ENCODE measurements at places on chromosomes 11 and 22.

DNA sequence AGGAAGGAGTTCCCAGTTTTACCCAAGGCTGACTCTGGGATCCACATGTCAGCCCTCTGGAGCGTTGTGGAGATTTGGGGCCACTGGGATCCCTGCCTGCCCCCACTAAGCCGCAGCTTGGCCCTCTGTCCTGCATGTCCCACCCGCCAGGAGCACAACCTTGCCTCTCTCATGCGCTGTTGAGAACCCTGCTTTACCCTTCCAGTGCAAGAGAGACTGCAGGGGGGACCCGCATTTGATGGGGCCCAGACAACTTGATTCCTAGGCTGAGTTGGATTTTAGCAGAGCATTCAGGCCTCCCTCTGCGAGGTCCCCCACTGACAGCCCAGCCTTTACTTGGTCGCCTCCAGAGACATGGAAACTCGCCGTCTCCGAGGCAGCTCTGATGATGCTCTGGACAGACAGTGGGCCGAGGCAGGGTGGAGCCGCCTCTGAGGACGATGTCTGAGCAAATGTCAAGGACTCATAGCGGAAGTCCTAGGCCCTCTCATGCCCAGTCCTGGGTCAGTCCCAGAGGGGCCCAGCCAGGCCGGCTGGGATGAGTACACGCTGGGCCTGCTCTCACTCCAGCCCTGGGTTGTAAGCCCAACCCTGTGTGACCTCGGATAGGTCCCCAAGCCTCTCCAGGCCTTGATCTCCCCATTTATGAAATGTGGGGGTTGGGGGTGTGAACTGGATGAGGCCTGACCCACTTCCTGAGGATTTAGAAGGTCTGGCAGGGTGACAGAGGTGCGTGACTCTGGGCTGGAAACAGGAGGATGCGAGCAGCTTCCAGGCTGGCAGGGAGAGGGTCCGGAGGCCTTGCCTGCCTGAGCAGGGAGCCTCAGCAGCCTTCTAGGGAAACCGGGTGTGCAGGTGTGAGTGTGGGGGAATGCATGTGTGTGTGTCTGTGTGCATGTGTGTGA, 630 bp downstream of the CD5 start:
- DNase-seq, result no peak

DNA sequence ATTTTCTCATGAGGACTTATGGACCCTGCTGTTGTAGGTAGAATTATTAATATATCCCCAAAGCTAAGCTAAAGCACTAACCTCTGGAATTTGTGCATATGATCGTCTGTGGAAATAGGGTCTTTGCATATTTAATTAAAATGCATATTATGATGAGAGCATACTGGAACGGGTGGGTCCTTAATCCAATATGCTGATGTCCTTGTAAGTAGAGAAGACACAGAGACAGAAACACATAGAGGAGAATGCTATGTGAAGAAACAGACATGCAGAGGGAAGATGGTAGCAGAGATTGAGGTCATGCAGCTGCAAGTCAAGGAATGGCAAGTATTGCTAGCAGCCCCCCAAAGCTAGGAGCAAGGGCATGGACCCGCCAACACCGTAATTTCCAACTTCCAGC, 439.2 kb downstream of the LRRC4C start:
- DNase-seq, result no peak

DNA sequence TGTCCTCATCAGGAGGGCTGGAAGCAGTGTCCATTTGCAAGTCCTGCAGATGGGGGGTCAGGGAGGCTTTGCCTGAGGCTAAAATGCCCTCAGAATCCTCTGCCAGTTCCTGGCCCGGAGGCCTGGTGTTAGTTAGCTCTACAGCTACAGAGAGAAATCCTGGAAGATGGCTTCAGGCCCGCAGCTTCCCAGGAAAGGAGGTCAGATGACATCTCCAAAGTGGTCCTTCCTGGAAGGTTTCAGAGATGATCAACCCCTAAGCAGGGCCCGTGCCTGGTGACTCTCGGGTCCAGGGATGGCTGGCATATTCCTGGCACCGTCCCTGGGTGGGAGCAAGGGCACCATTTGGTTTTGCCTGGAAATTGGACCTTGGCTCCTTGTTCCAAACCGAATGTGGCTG, 959.1 kb downstream of the BRD1 start:
- no peak for DNase-seq

DNA sequence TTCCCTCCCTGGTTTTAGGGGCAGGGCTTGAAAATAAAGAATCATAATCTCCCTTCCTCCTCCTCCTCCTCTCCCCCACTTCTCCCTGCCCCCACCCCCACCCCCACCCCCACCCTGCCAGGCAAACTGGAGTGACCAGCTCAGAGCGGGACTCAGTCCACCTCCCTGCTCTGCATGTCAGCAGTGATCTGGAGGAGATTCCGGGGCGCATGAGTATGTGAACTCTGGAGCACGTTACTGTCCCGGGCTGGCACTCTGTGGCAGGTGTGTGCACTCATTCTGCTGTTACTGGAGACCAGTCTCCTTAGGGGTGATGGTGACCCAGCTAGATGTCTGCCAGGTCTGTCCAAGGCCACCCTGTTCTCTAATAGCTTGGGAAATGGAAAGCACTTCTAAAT, 33.9 kb downstream of the MARK2 start:
- DNase-seq, result no peak

DNA sequence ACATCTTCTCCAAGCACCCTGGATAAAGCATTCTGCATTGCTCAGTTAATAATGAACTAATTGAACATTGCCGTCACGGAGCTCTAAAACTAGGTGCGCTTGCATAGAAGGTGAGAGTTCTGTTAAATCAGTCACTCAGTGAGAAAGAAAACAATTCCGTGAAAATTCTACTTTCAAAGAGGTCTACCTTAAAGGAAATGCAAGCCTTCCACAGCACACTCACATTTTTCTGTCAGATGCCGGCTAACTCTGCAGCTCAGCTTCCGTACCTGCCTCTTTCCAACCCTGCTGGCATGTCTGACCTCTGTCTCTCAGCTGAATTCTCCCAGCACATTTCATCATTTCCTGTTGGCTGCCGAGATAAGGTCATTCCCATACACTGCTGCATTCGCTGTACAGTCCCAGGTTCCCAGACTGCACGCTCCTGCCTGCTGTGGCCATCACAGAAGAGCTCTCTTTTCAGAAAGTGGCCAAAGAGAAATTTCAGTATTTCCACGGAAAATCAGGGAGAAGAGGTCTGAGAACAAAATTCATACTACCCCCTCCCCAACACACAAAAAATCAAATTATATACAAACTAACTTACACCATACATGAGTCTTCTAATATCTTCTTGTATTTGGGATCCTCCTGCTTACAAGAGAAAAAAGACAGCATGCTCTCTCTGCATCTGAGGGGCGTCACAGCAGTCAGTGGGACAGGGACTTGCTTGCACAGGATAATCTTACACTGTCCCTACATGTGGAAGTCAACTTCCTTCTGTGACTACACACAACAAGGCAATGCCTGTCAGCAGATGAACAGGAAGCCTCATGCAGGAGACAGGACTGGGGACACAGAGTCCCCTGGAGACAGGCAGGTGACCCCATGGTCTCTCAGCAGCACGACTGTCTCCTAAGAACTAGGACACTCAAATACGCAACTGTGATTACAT, 55.1 kb downstream of the PACSIN2 start:
- peak; percentile 85 for DNase-seq

- DNase-seq, result no peak
These were observed 196.4 kb downstream of the IGLL1 start for GRCh38 chr22:23383491-23384361.

GRCh38 chr11:124115782-124116616, 749 bp downstream of the VWA5A start:
- DNase-seq, result no peak

GRCh38 chr11:105032495-105032894, 2.4 kb downstream of the CASP1 start:
- DNase-seq, result no peak

DNA sequence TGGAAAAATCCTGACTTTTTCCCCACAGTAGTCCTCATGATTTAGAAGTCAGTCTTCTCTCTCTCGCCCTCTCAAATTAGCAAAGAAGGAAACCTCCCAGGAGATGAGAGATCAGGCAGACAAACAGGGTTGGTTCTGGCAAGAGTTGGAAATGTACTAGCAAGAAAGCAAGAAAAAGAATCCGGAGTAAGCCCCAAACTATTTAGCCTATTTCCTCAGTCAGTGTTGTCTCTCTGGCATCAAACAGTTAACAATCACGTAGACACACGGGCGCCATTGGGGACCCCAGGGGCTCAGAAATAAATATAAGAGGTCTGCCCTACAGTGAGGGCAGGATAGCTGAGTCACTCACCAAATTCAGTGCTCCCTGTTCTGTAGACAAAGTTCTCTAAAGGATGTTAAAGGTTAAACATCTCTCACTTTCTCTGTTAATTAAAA, 4.7 kb downstream of the C11orf52 start:
- DNase-seq, result no peak

DNA sequence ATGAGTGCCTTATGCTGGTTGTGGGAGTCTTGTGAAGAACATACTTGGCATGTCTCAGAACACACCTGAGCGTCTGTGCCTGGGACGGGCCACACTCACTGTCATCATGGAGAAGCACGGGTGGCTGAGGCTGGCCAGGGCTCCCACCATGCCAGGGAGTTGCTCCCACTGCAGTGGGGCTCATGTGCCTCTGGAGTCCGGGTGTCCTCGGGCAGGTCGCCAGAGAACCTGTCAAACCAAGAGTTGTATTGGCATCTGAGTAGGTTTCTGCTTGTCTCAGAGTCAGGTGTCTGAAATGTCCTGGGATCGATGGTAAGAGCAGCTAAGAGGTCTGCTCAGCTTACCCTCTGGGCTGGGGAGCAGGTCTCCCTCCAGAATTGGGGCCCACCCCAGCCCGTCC, 92.1 kb downstream of the BCR start:
- no peak for DNase-seq

DNA sequence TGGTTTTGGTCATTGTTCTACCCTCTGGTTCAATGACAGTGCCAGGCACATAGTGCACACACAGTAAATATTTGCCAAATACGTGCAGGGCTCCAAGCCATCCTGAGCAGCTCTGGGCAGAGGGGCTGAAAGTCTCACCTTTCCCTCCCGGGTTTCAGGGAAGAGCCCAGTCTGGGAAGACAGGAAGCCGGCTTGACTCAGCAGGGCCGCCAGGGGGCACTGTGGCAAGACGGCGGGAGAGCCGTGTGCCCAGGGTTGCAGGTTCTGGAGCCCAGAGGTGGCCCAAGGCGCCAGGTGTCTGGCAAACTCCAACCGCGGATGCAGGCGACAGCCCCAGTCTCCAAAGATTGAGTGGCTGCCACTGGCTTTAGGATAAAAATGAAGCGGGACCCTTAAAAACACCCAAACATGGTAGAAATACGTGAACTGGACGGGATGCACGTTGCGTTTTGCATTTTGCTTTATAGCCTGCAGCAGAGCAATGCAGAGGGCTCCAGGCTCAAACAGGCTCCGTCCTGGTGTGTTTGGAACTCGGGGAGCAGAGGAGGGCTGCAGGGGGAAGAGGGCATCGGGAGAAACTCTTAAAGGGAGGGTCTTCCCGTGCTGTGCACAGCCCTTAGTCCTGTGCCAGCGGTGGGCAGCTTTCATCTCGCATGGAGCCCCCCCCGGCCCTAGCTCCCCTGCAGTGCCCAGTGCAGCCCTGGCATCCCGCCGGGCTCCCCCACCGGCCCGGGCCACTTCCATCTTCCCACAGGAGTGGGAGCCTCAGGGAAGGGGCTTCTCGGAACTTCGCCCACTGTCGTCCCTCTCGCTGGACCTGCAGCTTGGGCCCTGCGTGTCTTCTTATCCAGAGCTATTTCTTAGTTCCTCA, 10.7 kb downstream of the KRTAP5-5 start:
- DNase-seq, result peak; percentile 64

DNA sequence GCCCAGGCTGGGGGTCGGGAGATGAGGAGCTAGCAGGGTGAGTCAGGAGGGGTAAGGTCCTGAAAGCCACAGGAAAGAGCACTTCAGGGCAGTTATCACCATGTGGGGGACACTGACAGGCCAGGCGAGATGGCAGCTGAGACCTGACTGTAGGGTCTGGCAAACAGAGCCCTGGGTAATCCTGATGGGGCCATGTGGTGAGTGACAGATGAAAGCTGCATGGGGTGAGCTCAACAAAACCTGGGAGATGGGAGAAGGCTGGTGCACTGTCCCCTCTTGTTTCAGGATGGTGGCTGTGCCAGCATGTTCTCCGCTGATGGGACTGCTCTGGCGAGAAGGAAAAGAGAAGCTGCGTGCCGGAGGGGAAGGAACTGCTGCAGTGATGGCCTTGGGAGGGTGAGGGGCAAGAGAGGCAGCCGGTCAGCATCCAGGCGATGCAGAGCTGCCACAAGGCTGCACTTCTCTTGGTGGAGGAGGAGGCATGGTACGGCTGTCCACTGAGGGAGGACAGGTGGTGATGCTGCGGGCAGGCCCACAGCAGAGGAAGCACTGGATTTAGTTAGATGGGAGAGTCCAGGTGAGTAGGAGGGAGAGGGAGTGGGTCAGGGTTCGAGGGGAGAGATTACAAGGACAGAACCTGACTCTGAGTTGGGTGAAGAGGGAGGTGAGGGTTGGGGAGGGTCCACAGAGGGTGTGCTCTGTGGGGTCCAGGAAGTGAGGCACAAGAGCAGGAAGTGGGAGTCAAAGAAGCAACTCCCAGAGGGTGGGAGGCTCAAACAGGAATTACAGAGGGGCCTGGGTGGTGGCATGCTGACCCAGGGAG, 3.8 kb downstream of the TOP3B start:
- no peak for DNase-seq

GRCh38 chr11:71539017-71539416, 1.2 kb downstream of the KRTAP5-8 start:
- DNase-seq, result no peak

DNA sequence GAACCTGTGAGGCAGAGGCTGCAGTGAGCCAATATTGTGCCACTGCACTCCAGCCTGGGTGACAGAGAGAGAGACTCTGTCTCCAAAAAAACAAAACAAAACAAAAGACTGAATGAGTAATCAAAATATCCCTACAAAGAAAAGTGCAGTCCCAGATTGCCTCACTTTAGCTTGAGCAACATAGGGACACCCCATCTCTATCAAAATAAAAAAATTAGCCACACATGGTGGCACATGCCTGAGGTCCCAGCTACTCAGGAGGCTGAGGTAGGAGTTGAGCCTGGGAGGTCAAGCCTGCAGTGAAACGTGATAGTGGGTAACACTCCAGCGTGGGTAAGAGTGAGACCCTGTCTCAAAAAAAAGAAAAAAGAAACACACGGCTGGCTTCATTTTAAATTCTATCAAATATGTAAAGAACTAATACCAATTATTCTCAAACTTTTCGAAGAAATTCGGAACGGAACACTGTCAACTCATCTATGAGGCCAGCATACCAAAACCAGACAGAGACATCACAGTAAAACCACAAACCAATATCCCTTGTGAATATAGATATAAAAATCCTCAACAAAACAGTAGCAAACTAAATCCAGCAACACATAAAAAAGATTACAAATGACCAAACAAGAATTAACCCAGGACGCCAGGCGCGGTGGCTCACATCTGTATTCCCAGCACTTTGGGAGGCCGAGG, 12.9 kb downstream of the CHEK2 start:
- DNase-seq, result no peak
